ENCODE measurements at places on chromosomes 4 and X. TPM values are rescaled to one million over a fixed set of nuclear protein-coding genes. Genes with fewer than 3 reads are reported as not detected.

DNA sequence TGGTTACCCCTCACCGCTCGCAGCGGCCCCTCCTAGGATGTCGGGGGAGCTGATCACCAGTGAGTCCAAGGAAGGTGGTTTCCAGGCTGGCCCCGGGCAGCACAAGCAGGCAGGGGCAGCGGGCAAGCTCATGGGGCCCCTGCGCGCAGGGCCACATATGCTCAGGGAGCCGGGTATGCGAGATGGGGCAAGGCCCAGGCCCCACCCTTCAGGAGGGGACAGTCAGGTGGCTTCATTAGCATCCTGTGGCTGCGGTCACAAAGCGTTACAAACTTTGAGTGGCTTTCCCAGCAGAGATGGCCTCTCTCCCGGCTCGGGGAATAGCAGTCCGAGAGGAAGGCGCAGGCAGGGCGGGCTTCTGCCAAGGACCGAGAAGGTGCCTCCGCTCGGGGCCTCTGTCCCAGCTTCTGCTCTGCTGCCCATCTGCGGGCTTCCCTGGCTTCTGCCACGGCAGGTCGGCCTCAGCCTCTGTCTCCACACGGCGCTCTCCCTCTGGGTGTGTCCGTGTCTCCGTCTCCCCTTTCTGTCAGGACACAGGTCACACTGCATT, 13.5 kb downstream of the ABCD1 start:
- H3K36me3 ChIP-seq = no peaks in the 10 kb centered on the region
- H3K27me3 ChIP-seq = no peaks in the 10 kb centered on the region
- no peaks in the 10 kb centered on the region for H3K4me1 ChIP-seq
- H3K27ac ChIP-seq = no peak overlapping the region
- no peak overlapping the region for H3K4me3 ChIP-seq
- DNase-seq = no peak

Gene CLDN22
- not detected for total RNA-seq

DNA sequence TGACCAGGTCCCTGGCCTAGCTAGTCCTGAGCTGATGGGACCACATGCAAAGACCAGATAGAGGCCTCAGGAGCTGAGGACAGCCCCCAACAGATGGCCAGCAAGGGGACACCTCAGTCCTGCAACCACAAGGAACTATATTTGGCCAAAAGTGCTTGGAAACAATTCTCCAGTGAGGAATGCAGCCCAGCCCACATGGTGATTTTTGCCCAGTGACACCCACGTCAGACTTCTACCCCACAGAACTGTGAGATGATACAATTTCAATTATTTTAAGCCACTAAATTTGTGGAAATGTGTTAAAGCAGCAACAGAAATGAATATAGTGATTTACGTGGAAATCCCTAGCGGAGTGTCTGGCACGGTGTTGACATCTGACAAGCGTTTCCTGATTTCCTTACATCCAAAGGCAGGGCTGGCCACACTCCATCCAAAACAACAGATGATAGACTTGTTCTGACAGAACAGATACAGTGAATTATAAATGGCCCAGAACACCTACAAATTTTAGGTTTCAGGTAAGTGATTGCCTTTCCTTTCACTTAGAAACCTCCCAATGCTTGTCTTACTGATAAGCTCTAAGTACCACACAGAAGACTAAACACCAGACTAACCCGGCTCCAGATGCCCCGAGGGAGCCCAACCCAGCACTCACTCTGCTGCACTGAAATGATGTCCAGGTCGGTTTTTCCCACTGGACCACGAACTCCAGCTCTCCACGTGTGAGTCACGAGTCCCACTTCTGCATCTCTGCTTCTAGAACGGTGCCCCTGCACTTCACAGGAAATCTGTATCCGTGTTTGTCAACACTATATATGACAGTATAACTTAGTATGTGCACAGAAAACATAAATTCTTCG, 5.8 kb downstream of the AFAP1 start:
- no peaks in the 10 kb centered on the region for H3K27me3 ChIP-seq
- H3K27ac ChIP-seq = no peak overlapping the region
- no peaks in the 10 kb centered on the region for H3K36me3 ChIP-seq

DNA sequence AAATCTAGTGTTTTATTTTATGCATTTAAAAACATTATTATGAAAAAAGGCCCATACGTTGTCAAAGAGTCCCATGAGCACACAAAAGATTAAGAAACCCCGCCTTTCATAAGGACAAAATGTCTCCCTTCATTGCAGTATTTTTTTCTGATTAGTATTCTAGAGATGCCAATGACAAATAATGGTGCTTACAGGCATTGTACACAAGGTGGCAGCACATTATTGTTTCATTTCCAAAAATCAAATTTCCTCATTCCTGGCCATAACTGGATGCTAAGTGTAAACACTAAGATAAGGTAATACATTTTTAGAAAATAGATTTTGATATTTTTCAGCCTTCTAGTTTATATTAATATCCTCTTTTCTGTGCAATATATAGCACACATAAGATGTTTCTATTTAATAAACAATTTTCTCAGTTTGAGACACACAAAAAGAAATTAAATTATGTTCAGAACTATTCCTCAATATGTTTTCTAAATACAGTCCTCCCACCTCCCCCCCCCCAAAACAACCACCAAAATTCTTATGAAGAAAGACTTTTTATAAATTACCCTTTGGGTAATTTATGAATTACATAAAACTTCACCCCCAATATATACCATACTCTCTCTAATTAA, 47.7 kb downstream of the TIGD2 start:
- no peak for DNase-seq
- no peaks in the 10 kb centered on the region for H3K27me3 ChIP-seq
- H3K4me3 ChIP-seq = no peak overlapping the region
- H3K36me3 ChIP-seq = no peaks in the 10 kb centered on the region
- H3K27ac ChIP-seq = no peak overlapping the region
- no peaks in the 10 kb centered on the region for H3K4me1 ChIP-seq

Gene FAM9C
- total RNA-seq = not detected
